Bladder microvascular endothelial cell (primary cell): ENCODE measurements at places on chromosomes 1 and 21. TPM values are rescaled to one million over a fixed set of nuclear protein-coding genes. Genes with fewer than 3 reads are reported as not detected.

The ADORA1 gene
- total RNA-seq: not detected in 2 replicates

The SPRR2F gene
- not detected in 2 replicates for total RNA-seq

The ADAMTS5 gene
- under 0.01 and 0.06 TPM in 2 replicates for total RNA-seq

The RGS5 gene
- 2.3 and 2.6 TPM in 2 replicates for total RNA-seq

The DRAXIN gene
- total RNA-seq: 0.32 and 0.69 TPM in 2 replicates

The PRR9 gene
- not detected in 2 replicates for total RNA-seq

The MROH9 gene
- not detected in 2 replicates for total RNA-seq

The PTPRC gene
- total RNA-seq: not detected in 2 replicates

The PLA2G2F gene
- not detected in 2 replicates for total RNA-seq

The RGS8 gene
- total RNA-seq: under 0.01 TPM in 1 of 2 replicates, not detected in the other

The LCE1F gene
- not detected in 2 replicates for total RNA-seq

The CYP4A22 gene
- total RNA-seq: not detected in 2 replicates

The RNU1-4 gene
- total RNA-seq: 509 and 6,751 TPM in 2 replicates

The AGPAT3 gene
- 30.1 and 112 TPM in 2 replicates for total RNA-seq

The GCSAML gene
- under 0.01 TPM in 1 of 2 replicates, not detected in the other for total RNA-seq

The CRB1 gene
- under 0.01 TPM in 1 of 2 replicates, not detected in the other for total RNA-seq

The SCAMP3 gene
- 27.2 and 45.4 TPM in 2 replicates for total RNA-seq

The TENT5C gene
- total RNA-seq: 0.16 and 1.1 TPM in 2 replicates

The AUNIP gene
- total RNA-seq: 2.1 and 3.1 TPM in 2 replicates

The CACNA1E gene
- total RNA-seq: 0.06 TPM in 1 of 2 replicates, not detected in the other

The RXRG gene
- total RNA-seq: not detected in 2 replicates

The LINGO4 gene
- not detected in 2 replicates for total RNA-seq

The SELP gene
- total RNA-seq: 1.5 and 2.8 TPM in 2 replicates

The LCE6A gene
- not detected in 2 replicates for total RNA-seq

The STYXL2 gene
- not detected in 2 replicates for total RNA-seq

The RYR2 gene
- total RNA-seq: under 0.01 and 0.06 TPM in 2 replicates

The SH2D5 gene
- total RNA-seq: 0.16 and 1.4 TPM in 2 replicates
